ENCODE measurements at places on chromosomes 5 and 9.

- DNase-seq = no peak
Observed at GRCh38 chr5:119346394-119346793, 9.4 kb upstream of the TNFAIP8 start.

GRCh38 chr5:9288234-9288633, 257.6 kb downstream of the SEMA5A start:
- no peak for DNase-seq

DNA sequence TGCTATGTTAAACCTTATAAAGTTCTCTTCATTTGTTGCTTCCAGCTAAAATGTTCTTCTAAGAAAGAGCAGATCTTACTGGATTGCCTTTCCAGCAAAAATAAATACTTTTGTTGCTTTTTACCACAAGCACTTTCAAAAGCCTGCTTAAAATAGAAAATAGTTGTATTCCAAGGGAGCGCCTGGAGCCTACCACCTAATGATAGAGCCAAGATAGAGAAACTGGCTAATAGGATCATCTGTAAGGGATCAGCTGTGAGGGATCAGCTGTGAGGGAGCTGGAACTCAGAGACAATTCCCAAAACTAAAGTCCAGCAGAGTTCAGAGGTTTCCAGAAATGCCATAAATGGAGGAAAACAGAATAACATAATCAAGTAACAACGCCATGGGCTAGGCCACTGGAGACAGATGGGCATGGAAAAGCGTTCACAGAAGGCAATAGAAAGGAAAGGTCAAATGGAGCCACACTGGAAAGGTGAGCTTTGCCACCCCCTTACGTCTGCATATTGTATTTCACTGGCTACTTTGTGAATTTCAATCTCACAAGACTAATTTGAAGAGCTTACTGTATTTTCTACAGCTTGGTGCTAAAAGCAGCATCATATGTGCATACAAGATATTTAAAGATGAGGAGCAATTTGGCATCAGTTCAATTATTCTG, 140.6 kb upstream of the TLE4 start:
- DNase-seq = no peak

DNA sequence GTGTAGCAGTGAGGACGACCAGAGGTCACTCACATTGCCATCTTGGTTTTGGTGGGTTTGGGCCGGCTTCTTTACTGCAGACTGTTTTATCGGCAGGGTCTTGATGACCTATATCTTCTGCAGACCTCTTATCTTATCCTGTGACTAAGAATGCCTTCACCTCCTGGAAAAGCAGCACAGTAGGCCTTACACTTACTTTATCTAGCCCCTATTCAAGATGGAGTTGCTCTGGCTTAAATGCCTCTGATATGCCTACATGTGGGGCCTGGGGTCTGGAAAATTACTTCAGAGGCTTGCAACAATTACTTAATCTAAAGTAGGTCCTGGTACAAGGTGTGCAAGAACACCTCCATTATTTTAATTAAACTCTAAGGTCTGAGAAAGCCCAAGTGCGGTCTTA, 86.9 kb upstream of the IL12B start:
- DNase-seq = no peak

DNA sequence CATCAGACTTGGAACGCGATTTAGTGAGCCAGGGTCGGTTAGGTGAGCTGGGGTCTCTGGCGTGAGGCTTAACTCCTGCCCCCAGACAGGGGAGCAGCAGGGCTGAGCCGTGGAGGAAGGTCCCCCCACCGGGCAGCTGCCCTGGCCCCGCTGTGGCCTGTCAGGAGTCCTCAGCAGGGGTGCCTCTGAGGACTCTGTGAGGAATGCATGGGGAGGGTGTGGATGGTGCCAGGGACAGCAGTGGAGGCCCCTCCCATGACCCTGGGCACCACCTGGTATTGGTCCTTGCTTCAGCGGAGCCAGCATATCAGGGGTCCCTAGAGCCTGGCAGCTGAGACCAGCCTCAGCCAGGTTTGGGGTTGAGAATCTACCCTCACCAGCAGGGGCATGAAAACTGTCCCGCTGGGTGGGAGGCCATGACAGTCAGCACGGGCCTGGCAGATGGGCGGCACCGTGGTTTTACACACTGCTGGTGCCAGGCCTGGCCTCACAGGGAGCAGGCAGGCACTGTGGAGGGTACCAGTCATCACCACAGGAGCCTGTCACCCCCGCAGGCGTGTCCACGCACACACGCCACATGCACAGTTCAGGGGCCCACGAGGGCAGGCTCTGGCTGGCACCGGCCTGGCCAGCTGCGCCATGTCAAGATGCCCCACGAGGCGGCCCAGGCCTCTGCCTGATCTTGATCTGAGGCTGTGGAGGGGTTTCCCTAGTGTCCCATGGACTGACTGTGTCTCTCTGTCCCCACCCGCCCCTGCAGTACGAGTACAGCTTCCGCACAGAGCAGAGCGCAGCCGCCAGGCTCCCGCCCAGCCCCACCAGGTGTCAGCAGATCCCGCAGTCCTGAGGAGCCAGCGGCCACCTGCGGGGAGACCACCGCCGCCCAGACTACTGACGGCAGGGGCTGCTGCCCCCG, 111.1 kb upstream of the LMX1B start:
- no peak for DNase-seq

DNA sequence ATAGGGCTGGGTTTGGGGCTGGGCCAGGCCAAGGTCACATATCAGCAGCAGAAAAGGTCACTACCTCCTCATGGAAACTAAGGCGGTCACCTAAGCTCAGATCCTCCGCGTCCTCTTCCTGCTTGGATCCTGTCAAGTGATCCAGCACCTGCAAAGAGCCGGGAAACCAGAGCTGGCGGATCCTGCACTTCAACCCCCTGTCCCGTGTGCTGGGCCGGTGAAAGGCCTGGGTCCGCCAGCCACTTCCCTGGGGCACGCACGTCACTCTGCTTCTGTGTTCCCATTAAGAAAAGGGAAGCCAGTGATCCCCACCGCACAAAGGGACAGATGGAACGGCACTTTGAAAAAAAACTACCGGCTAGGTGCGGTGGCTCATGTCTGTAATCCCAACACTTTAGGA, 61.3 kb upstream of the STXBP1 start:
- no peak for DNase-seq

DNA sequence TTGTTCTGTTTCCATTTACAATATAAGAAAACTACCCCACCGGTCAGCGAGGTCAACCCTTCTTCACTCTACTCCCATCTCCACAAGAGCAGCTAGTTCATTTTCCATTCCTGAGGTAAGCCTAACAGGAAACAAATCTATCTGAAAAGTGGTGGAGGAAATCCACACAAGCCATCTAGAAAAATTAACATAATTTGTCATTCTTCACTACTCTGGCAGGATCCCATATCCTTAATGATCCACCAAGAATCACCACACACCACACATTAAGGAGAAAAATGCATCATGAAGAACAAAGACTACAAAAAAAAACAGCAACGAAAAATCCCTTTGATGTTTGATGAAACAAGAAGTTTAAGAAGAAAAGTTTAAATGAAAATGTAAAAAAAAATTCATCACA, 1771.0 kb downstream of the EFNA5 start:
- DNase-seq = no peak

- DNase-seq = no peak
Observed at GRCh38 chr9:14366076-14366475, 52.1 kb upstream of the NFIB start.

- no peak for DNase-seq
Observed at GRCh38 chr5:149852641-149853330, 91.8 kb downstream of the PDE6A start.

- DNase-seq = no peak
Observed at GRCh38 chr5:140131967-140132409, 6.3 kb downstream of the IGIP start.

DNA sequence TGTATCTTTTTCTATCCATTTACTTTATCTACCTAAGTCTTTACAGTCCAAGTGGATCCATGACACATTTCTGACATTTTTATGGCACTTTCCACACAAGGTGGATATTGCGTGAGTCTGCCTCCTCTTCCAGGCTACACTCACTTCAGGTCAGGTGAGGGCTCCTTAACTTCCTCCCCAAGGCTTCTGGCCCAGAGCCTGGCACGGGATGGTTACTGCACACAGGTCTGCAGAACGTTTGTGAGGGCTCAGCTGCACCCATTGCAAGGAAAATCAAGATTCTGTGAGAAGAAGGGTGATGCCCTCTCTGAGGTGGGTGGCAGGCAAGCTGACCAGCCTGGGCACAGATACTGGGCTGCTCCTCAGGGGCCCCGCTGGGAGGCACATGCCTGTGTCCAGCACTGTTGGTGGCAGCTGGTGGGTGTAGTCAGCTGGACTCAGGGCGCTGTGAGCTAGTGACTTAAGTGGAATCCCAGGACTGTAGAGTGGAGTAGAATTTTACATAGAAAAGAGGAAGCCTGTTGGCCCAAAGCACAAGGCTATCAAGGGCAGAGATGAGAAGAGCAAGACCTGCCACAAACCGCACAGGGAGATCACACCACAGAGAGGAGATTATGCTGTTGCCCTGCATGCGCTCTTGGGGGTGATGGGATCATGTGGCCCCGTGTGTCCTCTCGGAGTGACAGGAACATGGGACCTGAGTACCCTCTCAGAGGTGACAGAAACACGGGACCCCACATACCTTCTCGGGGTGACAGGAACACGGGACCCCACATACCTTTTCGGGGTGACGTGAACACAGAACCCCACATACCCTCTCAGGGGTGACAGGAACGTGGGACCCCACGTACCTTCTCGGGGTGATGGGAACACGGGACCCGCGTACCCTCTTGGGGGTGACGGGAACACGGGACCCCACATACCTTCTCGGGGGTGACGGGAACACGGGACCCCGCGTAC, 21.3 kb downstream of the AHRR start:
- no peak for DNase-seq

GRCh38 chr9:33249087-33249658, 9.2 kb downstream of the SPINK4 start:
- no peak for DNase-seq

- no peak for DNase-seq
Observed at GRCh38 chr5:179257176-179257682, 88.0 kb downstream of the ADAMTS2 start.

- no peak for DNase-seq
Observed at GRCh38 chr5:39175273-39175955, 43.9 kb downstream of the FYB1 start.

DNA sequence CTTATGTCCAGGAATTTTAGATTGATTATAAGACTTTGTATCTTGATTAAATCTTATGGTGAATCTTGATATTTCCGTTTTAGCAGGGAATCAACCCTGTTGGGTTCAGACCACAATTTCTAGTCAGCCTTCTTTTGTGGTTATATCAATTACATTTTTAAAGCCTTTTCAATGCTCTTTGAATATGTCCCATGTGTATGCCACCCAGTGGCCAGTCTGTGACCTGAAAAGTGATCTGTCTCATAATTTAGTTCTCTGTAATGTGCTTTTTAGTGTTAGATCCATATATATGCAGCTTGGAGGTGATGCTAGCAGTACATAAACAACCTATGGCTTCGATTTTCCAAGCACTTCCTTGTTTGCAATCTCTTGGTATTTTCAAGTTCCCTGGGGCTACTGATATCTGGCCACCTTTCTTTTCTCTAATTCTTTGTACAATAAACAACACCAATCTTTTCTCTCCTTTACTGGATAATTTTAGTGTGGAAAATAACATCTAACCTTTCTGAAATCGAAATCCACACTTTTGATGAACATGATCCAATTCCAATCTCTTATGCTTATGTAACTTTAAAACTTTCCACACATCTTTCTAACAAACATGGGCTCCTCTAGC, 28.8 kb downstream of the PDE8B start:
- no peak for DNase-seq

DNA sequence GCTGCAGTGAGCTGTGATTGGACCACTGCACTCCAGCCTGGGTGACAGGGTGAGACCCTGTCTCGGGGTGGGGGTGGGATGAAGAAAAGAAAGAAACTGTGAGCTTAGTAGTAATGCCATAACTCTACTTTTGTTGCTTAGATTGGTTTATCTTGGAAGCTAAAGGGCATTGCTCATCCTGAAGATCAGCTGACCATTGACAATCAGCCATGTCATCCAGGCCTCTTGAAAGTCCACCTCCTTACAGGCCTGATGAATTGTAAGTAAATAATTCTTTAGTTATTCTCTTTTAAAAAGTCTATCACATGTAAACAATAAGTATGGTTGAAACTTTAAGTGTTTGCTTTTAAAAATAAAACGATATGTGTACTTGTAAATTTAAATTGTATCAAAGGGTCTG, 11.4 kb downstream of the OCLN start:
- DNase-seq = no peak

- no peak for DNase-seq
Observed at GRCh38 chr5:41649659-41650058, 139.3 kb upstream of the PLCXD3 start.

DNA sequence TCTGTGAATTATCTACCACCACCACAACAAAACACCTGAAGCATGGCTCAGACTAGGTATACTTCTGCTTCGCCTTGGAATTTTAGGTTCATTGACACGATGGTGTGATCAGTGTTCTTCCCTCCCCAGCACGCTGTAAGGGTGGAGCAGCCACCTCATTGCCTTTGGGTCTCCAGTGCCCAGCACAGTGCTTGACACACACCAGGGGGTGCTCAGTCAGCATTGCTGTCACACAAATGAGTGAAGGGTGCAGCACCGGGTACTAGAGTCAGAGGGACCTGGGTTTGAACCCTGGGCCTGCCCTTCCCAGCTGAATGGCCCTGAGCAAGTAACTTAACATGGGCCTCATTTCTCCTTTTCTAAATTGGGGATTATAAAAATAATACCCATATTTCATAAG, 9.9 kb upstream of the ANGPTL2 start:
- no peak for DNase-seq

DNA sequence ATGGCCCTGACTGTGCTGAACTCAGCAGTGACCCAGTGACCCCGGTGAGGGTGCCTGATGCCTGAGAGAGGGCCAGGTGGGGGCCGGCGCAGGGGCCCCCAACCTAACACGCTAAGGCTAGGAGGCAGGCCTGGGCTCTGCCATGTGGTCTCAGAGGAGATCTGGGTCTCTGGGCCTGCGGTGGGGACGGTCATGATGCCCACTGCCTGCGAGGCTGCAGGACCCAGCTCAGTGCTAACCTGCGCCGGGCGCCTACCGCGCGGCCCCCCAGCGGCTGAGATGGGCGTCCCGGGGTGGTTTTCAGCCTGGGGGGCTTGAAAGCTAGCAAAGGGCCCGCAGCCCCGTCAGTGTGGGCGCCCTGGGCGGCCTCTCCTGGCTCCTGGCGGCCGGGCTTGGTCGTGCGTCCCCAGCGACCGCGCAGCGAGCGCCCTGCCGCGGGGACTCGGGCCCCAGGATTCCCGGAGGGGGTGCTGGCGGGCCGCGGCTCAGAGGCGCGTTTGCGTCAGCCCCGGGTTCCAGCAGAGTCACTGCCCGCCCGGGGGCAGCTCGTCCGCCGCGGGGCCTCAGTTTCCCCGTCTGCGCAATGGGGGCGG, 2.5 kb downstream of the EGFL7 start:
- no peak for DNase-seq

DNA sequence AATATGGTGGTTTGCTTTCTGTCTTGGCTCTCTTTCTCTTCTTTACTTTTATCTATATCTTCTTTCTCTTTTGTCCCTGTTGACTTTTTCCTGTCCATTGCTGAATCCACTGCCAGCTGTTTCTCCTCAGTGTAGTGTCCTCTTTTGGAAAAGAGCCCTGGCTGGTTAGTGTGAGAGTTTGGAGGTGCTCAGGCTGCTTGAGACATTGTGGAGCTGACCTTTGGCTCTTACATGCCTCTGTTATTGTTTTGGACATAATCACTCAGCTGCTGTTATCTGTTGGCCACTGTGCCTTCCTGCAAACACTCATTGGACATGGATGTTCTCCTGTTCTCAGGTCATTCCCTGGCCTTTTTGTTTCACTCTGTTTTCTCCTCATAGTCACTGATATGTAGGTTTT, 295.4 kb upstream of the RIOK2 start:
- DNase-seq = no peak
